ENCODE measurements at places on chromosomes 1 and 21. TPM values are rescaled to one million over a fixed set of nuclear protein-coding genes. Genes with fewer than 3 reads are reported as not detected.

DNA sequence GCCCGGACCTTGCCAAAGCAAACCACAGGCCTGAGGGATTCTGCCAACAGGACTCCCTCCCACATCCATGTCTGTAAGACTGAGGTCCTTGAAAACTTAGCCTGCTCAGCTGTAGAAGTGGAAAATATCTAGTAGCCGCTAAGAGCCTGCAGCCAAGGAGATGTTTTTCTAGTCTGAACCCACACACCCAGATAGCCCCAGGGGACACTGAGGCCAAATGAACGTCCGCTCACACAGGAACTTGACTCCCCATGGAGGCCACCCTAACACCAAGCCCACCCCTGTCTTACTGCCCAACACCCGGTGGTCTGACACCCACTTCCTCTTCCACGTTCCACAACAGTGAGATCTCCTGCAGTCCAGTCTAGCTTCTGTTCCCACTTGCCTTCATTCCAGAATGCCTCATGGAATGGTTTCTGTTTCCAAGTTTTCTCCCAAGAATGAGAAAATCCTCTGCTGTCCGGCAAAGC is 174.8 kb downstream of the PLPP3 start:
- DNase-seq: no peak

GRCh38 chr1:43858324-43858723 is 75.3 kb upstream of the ARTN start:
- no peak for DNase-seq

DNA sequence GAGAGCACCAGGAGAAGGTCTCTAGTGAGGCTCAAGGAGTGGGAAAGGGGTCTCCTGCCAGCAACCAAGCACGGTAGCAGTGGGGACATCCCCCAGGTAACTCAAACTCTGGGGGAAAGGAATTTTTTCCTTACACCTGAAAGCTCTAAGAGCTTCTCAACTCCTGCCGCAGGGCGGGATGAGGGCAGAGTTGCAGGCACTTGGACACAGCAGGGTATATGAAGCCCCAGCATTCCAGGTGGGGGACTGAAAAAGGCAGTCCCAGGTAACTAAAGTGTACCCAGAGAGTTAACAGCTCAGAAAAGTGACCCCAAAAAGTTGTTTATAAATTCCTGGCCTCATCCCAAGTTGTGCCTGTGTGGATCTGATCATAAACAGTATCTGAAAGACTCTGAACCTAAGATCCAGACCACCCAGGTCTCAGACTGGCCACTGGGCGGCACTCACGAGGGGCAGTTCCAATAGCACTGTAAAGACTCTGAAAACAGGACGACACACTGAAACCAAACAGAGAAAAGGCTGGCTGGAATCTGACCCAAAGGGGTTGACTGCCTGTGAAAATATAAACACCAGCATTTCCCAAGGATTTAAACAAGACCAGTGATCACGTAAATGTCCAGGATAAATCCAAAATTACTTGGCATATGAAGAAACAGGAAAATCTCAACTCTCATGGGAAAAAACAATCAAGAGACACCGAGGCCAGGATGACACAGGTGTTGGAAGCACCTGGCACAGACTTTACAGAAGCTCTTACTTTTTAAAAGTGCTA is 47.5 kb downstream of the HSF2BP start:
- DNase-seq: peak; percentile 35

GRCh38 chr21:32253215-32253641 is 25.6 kb downstream of the MIS18A start:
- DNase-seq: no peak

Gene IL12RB2
- polyA plus RNA-seq: 0.55 TPM

Gene GRIK1
- polyA plus RNA-seq: 2.5 TPM

Gene KRTAP19-3
- not detected for polyA plus RNA-seq

Gene SMIM1
- 13.8 TPM for polyA plus RNA-seq

Measured in right renal pelvis (tissue), 4 donors.